Activated B cell treated with CpG ODN at 0.5 μM for 24 hours (primary cell): ENCODE measurements at places on chromosomes 12 and 14.

DNA sequence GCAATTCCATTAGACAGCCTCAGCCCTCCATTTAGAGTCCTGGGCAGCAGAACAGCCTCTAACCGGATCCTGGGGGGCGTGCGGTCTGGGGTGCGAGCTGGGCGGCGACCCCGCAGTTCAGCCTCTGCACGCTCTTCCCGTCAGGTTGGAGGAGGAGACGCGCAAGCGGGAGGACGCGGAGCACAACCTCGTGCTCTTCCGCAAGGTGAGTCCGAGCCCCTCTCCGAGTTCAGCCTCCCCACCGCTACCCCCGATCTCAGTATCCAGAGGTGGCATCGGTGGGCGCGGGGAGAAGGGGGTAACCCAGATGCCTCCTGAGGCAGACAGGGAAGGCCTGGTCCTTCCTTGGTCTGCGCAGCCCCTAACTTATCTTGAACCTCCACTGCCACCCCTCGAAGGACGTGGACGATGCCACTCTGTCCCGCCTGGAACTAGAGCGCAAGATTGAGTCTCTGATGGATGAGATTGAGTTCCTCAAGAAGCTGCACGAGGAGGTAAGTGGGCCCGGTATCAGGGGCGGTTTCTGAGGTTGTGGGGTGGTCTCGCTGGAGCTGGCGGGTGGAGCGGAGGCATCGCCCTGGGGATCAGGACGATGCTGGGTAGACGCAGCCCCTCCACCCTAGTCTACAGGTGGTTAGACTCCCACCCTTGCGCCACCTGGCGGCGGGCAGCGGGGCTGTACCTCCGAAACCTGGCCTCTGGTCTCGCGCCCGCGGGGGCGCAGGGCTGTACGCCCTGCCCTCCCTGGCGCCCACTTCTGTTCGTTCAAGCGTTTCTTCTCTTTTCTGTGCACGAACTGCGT lies 1.3 kb downstream of the PRPH start:
- peak; percentile 58 for DNase-seq

DNA sequence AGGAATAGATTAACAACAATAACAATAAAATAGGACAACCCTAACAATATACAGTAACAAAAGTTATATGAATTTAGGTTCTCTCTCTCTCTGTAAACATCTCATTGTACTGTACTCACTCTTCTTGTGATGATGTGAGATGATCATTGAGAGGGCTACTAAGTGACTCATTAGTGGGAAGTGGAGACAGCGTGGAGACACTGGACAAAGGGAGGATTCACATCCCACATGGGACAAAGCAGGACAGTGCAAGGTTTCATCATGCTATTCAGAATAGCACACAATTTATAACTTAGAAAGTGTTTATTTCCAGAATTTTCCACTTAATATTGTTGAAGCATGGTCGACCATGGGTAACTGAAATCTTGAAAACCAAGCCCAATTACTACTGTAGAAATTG lies 26.0 kb upstream of the SPATA7 start:
- no peak for DNase-seq

DNA sequence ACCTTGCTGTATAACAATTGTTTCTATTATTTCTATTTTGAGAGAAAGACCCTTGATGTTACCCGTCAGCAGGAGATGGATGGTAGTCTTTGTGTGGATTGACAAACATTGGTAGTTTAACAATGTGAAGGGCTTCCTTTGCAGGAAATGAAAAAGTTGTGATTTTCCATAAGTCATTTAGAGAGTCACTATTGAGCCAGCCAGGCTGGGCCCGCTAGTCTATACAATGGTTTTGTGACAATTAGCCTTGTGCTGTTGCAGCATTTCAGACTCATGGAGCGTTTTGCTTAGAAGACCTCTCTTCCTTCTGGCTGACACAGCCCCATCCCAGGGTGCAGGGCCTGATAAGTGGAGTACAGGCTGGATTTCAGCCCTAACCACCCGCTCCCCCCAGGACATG lies 18.3 kb upstream of the SLC38A2 start:
- no peak for DNase-seq

DNA sequence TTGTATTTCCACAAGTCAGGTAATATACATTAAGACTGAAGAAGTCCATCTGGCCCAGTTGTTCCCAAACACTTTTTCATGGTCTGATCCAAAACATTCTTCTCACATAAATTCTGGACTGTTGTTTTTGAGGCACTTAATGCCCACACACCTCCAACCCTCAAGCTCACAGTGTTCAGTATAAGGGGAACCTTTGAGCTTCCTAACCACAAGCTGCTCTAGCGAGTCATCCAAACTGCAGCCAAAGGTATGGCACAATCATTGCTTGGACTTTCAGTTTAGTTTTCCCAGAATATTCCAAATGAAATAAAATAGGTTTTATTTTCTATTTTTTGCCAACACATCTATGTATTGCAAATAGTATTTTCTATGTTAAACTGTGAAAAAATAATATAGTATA lies 103.0 kb downstream of the PUS7L start:
- no peak for DNase-seq

- DNase-seq = no peak
These were observed 484.4 kb downstream of the ATP23 start for GRCh38 chr12:58425481-58426392.

DNA sequence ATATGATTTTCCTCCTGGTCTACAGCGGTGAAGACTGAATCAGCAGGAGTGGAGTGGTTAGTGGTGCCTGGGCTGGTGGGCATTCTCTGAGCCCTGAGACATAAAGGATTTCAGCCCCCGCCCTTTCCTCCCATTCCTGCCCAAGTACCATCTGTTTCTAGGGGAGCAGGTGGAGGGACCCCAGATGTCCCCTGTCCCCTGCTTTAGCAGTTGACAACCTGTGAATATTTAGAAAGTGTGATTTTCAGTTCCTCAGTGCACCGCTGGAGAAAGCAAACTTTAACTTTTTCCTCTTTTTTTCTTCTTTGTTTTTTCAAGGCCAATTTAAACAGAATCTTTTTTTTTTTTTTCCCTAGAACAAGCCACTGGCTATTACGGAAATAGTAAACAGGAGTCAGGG lies 163.8 kb upstream of the MYL2 start:
- no peak for DNase-seq

GRCh38 chr14:67242168-67242420 lies 859 bp downstream of the PALS1 start:
- no peak for DNase-seq

- no peak for DNase-seq
These were observed 77.1 kb downstream of the MON2 start for GRCh38 chr12:62543741-62544140.

DNA sequence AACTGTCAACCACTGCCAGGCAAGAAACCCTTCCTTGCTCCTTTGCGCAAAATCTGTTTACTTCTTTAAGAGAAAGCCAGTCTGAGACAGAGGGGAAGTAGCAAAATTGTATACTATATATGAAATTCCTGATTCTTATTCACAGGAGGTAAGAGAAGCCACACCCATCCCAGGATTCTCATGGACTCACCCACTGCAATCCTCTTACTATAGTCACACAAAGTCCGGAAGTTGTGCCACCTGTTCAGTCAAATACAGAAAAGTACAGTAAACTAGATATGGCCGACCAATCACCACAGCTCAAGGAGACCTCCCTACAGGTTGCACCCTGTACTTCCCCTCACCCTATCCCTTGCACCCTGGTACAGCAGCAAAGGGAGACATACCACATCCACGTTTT lies 2.9 kb downstream of the PRMT5 start:
- no peak for DNase-seq

DNA sequence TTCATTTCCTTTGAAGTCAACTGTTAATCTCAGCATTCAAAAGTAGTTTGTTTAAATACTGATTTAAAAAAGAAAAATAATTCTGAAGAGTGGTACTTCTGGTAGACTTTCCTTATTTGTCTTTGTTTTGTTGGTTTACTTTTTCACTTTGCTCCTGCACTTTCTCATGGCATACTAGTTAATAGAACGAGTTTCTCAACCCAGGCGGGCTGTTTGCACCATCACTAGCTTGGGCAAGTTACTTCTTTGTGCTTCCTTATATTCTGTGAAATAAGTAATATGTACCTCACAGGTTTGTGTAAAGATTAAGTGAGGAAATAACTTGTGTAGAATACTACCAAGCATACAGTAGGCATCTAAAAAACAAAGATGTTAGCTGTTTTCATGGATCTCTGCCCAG lies 45.5 kb downstream of the SLC38A6 start:
- DNase-seq = no peak

DNA sequence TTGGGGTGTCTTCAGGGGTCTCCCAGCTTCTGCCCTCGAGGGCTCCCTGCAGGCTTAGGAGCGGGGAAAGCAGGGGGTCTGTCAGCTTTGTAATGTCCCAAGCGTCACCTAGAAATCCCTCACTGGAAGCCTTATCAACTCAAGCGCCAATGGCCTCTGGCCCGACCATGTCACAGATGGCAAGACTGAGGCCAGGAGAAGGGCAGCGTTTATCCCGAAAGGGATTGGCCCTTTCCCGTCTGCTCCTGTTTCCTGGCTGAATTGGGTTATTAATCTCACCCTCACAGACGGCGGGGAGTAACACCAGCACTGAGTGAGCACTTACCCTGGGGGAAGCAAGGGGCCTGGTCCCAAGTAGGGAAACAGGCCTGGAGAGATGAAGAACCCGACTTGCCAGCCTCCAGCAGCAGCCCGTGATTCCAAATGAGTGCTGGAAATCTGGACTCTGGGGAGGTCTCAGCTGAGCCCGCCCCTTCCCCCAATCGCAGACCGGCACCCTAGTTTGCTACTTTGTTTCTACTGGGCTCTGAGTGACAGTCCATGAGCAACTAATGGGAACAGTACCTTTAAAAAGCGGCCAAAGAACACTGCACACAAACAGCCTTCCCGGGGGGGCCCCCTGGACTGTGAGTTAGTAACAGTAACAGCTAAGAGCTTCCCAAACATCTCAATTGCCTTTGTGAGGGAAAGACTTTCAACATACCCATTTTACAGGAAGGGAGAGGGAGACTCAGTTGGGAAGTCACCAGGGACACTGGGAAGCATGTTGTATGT lies 2.1 kb upstream of the NCOR2 start:
- no peak for DNase-seq

DNA sequence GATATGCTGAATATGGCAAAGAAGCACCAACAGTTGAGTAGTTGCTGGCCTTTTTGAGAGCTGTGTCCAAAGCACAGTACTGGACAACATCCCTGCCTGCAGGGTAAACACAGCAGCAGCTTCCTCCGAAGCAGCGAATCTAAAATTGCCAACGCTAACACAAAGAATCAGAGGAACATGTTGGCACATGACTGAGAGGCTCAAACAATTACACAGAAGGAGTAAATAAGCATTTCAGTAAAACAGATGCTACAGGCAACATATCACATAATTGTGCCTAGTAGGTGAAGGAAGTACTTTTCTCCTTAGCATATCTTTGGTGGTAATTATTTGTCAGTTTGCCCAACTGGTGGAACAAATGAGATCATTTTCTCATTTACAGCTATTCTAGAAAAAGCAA lies 52.1 kb downstream of the KICS2 start:
- DNase-seq = no peak

- no peak for DNase-seq
These were observed 13.1 kb downstream of the TMBIM4 start for GRCh38 chr12:66156654-66157053.

DNA sequence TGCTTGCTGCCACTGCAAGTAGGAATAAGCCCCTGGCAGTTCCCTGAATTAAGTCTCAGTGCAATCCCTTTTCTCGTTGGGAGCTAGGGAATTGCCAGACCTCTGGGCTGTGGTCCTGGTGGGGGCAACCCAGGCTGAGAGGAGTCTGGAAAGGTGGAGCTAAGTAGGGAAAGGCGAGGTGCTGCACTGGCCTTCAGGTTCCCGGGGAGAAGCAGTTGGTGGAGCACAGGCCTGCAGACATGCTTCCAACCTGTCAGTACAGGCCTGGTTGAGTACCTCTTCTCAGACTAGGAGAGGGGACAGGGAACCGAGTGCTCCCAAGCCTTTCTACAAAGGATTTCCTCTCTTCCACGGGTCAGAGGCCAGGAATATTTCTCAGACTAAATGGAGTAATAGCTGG lies 1.5 kb downstream of the NRIP2 start:
- no peak for DNase-seq

DNA sequence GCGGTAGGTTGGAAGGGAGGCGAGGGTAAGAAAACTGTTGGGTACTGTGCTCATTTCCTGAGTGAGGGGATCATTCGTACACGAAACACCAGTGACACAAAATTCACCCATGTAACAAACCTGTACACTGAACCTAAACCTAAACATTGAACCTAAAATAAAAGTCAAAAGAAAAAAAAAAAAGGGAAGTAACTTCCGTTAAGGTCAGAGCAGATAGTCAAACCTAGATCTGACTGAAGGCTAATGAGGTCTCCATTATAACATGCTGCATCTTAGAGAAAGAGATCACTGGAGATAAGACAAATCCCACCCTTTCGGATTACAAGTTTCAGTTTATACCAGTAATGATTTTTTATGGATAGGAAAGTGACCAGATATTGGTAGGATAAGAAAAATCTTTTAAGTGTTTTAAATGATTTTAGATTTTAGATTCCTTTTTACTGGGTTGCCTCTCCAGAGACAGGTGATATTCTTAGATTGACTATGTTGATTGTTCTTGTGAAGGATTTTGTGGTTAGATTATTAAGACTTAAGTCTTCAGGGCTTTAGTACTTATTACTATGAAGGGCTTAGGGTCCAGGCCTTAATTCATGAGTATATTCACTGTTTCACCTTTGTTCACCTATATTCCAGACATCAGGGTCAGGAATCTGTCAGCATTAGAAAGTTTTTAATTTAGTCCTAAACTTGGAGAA lies 11.2 kb upstream of the NCKAP1L start:
- DNase-seq = no peak

DNA sequence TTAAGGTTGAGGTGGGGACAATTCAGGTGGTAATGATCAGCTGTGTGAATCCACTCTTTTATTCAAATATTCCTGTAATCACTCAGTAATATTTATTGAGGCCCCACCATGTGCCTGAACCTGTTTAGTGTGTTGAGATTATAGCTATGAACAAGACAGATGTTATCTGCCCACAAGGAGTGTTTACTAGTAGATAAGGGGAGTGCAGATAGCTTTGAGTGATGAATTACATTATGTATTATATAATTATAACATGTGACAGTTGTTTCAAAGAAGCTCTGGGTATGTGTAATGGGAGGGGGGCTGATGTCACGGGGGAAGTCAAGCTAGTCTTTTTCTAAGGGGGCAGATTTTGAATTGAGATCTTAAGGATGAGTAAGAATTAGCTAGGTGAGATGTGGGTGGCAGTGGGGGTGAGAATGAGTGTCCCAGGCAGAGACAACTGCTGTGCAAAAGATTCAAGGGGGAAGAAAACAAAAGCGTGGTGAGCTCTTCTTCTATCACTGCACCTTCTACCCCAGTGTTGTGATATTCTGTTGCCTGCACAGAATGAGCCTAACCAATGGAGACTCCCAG lies 21.3 kb upstream of the SRRM4 start:
- no peak for DNase-seq
